ENCODE measurements at places on chromosomes 13 and 19.

DNA sequence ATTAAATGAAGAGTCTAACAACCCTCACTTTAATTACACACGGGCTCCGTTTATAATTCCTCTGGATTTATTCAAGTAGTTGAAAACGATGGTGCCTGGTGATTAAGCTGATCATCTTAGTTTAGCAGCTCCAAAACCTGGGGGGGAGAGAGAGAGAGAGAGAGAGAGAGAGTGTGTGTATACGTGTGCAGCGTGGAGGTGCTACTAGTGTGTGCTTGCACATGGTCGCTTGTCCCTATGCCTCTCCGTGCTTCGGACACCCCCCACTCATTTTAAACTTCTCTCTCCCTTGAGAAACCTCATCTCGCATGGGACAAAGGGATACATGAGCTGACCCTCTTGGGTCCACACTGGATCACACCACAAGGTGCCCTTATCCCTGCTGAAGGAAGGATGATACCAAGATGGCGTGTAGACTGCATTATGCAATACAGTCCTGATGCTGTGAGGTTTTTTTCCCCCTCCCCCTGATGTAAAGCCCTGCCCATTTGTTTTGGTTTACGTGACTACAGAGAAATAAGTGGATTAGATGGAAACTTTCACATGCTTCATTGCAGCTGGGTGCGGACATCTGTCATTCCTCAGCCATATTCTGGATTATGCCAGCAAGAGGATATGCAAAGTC, 320.8 kb downstream of the ZNF536 start:
- no peak for DNase-seq

GRCh38 chr13:76019421-76020044, 383.4 kb downstream of the LMO7 start:
- no peak for DNase-seq

GRCh38 chr13:108961542-108962125, 332.2 kb downstream of the MYO16 start:
- no peak for DNase-seq

DNA sequence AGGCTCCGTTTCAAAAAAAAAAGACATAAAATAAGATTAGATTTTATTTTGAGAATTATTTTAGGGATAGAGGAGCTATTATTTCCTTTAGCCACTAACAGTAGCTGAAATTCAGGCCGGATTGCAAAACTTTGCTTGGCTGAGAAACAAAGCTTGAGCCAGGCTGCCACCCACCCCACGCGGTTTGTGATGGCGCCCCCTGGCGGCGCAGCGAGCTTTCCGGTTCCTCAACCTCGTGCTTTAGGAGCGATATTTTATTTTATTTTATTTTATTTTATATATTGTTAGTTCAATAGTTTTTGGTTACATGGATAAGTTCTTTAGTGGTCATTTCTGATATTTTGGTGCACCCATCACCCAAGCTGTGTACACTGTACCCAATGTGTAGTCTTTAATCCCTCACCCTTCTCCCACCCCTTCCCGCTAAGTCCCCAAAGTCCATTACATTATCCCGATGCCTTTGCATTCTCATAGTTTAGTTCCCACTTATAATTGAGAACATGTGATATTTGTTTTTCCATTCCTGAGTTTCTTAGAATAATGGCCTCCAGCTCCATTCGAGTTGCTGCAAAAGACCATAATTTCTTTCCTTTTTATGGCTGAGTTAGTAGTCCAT, 19.8 kb upstream of the CEACAM4 start:
- DNase-seq, result peak; percentile 18

DNA sequence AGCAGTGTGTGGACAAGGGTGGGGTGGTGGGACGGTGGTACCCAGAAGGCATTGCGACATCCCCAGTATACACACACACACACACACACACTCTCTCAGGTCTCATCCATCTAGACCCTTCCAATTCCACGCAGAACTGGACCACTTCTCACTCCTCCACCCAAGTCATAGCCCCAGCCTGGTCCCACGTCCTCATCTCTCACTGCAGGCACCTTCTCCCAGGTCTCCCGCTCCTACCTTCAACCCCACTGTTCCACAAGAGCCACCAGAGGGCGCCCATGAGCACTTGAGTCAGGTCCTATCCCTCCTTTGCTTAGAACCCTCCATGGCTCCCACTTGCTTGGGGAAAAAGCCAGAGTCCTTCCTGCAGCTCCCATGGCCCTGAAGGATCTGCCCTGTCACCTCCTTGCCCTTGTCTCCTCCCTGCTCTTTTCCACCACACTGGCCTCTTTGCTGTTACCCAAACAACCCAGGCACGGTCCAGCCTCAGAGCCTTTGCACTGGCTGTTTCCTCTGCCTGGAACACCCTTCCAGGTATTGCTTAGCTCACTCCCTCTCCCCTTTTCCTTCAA, 62.6 kb downstream of the IER2 start:
- DNase-seq, result peak; percentile 65

DNA sequence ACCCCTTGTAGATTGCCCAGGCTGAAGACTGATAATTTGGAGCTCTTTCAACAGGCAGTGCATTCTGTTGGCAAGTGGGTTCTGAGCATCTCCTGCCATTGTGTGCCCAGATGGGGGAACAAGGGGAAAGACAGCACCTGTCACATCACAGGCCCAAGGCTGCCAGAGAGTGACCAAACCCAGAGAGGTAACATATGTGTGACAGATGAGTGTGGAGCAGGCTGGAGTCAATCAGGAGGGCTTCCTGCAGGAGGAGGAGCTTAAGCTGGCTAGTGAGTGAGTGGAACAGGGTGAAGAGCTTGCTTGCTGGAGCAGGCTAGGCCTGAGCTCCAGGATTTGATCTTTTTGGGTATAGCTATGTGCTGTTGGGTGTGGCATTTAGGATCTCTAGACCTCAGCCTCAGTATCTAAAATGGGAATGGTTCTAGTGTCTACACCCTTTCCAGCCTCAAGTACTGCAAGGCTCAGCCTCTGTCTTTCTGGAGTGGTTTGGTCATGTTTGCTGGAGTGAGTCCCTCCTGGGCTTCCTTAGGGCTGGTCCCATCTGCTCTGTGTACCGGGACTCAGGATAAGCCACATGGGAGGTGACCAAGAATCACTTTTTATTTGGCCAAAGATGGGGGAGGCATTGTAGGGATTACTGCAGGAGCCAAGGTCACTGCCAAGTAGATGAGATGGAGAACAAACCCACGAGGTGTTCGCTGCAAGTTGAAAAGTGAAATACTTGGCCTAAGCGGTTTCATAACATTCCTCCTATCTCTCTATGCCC, 152.4 kb upstream of the TSHZ3 start:
- DNase-seq, result no peak

DNA sequence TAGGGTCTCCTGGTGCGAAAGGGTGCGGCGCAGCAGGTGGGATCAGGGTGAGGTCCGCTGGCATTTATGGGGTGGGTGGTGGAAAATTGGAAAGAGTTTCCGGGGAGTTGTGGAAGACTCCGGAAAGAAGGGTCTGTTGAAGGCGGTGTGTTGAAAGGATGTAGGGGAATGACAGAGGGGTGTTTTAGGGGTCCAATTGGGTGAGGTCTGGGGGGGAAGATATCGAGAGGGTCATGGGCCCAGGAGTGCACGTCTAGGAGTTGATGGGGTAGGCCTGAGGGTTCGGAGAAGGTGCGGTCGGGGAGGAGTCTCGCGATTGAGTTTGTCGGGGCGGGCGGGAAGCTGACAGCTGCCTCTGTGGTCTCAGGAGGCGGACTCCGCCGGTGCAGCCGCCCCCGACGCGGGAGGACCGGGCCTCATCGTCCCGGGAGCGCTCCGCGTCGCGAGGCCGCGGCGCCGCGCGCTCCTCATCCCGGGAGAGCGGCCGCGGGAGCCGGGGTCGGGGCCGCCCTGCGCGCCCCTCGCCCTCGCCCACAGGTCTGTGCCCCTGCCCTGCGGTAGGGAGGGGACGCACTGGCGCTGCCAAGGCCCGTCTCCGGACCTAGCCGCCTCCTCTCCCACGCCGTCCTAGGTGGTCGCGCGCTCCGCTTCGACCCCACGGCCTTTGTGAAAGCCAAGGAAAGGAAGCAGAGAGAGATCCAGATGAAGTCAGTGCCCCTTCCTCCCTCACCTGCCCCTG, 7.0 kb downstream of the PGLYRP1 start:
- DNase-seq, result no peak

GRCh38 chr13:66200555-66200954, 1029.6 kb downstream of the PCDH9 start:
- no peak for DNase-seq

- no peak for DNase-seq
Observed at GRCh38 chr13:58500938-58501337, 869.4 kb downstream of the PCDH17 start.

GRCh38 chr13:111531505-111531904, 211.1 kb downstream of the TEX29 start:
- DNase-seq, result no peak

DNA sequence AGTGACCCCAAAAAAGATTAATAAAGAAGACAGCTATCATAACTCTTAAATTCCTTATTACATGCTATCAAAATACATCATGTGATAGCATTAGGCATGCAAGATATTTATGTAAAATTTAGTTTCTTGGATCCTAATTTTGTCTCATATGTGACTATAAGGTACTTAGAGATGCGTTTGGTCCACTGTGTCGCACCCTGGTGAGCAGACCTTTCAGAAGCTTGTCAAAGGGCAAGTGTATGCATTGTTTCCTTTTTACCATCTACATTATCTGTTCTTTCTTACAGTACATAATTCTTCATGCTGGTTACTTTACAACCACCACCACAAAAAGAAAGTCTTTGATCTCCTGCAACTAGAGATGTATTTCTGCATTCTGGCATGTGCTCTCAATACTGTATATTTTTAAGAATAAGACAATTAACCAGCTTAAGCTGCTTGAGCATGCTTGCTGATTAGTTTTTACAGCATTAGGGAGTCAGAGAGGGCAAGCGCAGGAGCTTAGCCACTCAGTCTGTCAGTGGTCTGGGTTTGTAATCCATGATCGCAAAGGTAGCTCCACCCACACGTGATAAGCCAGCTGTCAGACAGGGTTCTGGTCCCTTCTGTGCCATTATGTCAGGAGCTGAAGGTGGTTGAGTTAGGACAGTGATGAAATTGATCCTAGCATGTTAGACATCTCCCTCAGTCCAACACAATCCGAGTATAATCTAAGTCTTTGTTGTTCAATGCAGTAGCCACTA, 500.9 kb downstream of the MYO16 start:
- no peak for DNase-seq

GRCh38 chr13:23380534-23380933, 53.0 kb downstream of the SACS start:
- no peak for DNase-seq

DNA sequence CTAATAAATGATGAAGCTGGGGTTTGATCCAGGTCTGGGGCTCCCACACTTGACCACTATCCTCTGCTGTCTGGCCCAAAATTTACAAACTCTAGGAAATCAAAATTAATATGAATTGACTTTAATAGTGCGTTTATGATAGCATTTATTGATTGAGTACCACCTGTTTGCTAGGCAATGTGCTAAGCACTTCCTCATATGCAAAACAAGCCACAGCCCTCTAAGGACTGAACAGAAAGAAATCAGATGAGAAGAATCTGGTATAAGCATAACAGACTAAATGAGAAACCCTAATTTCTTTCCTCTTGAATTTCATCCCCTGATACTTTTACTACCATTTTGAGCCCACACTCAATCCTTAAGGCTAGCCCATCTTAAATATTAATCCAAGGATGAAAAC, 6.6 kb upstream of the MLNR start:
- no peak for DNase-seq

DNA sequence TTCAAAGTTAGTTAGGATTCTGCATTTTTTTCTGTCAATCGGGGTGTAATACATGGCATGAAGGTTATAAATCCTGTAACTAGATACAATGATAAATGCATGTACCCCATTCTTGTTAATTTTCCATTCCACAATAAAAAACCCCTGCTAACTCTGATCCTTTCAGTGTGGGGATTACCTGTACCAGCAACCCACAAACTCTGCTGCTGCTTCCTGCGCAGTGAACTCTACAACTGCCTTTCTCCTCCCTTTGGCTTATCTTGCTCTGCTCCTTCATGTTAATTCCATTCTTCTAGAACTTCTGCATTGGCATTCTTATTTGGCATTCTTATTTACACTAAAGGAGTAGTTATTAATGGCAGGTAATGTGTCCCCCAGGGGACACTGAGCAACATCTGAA, 273.1 kb downstream of the KLF12 start:
- DNase-seq, result no peak

- DNase-seq, result no peak
Observed at GRCh38 chr19:33400856-33401682, 27.6 kb downstream of the CEBPG start.

DNA sequence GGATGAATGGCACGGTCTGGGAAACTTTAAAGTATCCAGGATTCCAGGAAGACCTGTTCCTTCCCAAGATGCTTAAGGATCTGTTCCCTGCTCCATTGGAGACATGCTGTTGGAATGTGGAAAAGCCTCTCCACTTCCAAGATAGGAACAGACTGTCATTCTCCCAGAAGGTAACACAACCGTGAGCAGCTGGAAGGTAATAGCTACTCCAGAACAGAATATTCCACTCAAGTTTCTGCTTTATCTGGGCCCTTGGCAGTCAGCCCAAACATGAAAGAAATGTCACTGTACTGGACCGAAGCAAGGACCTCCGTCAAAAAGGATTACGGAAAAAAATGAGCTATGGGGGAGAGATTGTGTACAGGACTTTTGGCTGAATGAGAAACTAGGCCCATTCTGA, 420.9 kb upstream of the NBEA start:
- DNase-seq, result no peak

DNA sequence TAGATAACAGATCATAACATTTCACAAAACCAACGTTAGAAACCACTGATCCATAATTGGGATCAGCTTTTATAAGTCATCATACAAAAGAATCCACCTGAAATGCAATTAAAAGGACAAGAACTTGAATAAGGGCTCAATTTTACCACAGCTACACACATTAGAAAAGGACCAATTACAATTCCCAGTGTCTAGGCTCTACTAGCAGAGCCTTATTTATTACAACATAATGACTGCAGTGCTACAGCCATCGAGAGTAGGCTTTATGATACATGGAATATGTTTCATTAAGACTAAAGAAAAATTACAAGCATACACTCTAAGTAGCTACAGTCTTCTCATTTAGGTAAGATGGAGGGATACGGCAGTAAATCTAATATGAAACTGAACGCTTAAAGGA, 2.9 kb downstream of the RBM26 start:
- DNase-seq, result no peak

DNA sequence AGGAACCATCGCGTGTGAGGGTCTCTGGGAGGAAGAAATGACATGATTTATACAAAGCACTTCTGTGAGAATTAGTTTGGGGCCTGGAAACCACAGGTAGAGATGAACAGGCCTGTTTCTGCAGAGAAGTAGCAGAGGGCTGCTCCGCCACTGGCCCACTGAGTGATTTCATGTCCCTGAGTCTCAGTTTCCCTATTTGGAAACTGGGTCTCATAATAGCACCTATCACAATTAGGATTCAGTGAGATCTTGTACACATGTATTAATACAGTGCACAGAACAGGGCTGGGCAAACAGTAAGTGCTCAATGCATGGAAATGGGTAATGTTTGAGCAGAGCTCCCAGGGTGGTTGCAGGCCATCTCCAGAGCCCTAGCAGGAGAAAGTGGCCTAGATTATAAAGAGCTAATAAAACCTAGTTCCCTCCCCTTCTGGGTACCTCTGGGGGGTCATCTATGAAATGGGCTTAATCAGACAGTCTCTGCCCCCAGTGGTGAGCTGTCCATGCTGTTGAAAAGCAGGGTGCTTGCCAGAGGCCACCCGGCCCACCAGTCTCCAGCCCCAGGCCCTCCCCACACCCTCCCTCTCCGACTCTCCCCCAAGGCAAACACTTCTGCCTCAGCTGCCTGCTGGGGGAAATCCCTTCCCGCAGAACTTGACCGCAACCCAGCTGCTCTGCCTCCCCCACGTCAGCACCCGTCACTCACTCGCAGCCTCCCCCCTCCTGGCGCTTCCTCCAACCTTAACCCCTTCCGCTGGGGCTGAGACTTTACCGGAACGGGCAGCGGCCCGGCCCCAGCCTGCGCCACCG, 4.5 kb downstream of the BCL3 start:
- DNase-seq, result peak; percentile 93

- DNase-seq, result no peak
Observed at GRCh38 chr13:97392020-97392419, 41.9 kb upstream of the RAP2A start.

Data from activated gamma-delta T cell treated with anti-CD3 and anti-CD28 coated beads, Interleukin-2, amount 50 U/mL, for 16 hours (primary cell).